ENCODE measurements at places on chromosomes 3 and 15.

GRCh38 chr3:77038930-77039605 lies 831 bp upstream of the ROBO2 start:
- DNase-seq, result no peak

DNA sequence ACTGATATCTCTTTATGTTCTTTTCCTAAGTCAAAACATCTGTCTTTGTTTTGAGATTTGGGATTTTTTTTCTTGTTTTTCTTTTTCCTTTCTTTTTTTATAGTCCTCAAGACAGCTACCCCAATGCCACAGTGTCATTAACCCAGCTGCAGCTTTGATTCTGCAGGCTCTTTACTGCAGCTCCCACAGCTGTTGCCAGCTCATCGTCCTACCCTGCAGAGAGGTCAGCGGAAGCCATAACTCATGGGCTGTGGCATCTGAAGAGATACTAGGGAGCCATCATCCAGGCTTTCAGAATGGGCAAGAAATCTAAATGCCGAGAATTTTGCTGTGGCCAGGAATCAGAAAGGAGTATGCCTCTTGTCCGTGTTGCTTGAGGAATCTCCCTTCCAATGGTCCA lies 44.3 kb upstream of the SLC24A5 start:
- no peak for DNase-seq

- DNase-seq, result no peak
These were observed 3.3 kb upstream of the GRIP2 start for GRCh38 chr3:14543446-14543845.

- no peak for DNase-seq
These were observed 508.9 kb upstream of the TBL1XR1 start for GRCh38 chr3:177705976-177706823.

GRCh38 chr3:179716811-179717210 lies 64.0 kb downstream of the USP13 start:
- no peak for DNase-seq

- DNase-seq, result no peak
These were observed 158.0 kb downstream of the RAB11A start for GRCh38 chr15:66027268-66027805.

DNA sequence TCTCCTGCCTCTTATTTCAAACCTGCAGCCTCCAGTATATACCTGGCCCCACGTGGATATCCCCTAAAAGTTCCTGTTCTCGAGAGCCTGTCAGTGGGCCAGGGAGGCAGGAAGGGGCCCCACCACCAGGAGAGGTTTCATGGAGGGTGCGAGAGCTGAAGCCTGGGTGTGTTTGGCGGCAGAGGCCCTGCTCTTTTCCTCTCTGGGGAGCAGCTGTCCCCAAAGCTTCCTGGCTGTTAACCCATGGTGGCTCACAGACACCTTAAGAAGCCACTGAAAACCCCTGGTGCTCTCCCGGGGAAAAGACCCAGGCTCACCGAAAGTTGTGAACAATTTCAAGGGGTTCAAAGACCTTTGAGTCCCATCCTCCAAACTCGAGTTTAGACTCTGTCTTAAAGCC lies 1.1 kb downstream of the PRRT3 start:
- no peak for DNase-seq

GRCh38 chr3:162492446-162493081 lies 996.0 kb downstream of the OTOL1 start:
- DNase-seq, result no peak

DNA sequence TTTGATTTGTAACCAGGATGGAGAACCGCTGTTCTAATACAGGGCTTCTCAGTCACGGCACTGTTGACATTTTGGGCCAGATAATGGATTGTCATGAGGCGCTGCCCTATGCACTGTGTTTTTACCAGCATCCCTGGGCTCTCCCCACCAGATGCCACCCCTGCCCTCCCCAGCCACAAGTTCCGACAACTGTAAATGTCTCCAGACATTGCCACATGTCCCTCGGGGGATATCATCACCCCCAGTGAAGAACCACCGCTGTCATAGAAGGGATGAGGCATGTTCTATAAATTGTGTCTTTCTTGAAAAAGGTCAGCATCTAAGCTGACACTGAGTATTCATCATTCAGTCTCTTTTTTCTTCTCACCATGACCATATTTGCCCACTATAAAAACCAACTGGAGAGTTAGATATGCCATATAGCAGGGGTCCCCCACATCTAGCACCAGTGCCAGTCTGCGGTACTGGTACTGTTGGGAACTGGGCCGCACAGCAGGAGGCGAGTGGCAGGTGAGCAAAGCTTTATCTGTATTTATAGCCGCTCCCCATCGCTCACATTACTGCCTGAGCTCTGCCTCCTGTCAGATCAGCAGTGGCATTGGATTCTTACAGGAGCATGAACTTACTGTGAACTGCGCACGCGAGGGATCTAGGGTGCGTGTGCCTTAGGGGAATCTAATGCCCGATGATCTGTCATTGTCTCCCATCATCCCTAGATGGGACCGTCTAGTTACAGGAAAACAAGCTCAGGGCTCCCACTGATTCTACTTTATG lies 260.5 kb upstream of the ST8SIA2 start:
- no peak for DNase-seq

DNA sequence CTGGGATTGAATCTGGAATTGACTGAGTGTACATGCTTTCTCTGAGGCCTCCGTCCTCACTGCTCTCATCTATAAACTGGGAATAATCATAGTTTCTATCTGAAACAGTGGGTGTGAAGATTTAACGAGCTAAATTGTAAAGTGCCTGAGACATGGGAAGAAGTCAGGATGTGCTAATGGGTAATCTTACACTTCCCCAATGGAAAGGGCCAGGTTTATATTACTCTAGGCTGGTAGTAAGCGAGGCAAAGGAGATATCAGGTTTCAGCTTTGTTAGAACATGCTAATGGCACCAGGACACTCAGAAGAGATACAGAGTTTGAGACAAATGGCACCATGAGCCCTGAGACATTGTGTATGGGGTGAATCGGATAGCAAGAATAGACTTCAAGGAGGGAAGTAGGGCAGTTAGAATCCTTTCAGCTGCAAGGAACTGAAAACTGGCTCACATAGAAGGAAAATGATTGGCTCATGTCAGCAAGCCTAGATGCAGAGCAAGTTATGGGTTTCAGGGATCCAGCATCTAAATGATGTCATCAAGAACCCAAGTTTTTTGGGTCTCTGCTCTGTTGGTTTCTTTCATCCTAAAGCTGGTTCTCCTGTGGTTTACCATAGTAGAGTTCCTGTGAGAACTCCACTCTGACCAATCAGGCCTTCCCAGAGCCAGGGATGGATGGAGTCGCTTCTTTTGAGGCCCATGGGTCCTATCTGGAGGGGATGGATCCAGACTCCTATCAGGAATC lies 21.8 kb downstream of the FLNB start:
- no peak for DNase-seq

DNA sequence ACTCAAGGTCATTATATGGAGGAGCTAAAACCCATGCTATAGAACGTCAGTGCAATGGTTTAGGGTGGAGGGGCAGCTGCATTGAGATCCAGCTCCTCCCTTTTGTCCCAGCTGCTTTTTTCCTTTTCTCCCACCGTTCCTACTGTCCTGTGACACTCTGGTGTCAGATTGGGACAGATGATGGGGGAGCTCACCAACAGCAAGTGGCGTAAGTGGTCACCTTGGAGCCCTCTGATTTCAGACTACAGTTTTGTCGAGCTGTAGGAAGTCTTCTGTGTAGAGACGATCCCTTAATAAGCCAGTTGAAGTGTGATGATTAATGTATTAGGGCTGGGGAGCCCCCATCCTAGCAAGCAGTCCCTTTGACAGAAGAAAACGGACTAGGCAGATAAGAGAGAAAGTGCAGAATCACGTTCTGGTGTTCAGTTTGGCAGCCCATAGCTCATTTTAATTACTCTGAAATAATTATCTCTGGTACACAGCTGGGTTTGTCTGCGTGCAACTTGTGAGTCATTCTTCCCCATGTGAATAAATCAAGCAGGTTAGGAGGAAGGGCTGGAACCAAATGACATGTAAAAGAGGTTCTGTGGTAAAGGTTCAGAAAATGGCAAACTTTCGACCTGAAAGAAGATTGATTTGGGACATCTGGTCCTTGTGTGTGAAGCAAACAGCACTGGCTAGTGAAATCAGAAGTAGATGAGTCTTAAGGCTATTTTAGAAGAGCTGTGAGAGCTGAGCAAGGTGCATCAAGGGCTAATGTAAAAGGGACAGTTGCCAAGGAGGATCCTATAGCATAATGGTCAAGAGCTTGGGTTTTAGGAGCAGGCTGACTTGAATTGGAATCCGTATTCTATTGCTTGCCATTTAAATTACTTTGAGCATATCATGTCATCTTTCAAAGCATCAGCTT lies 241.4 kb downstream of the EDEM1 start:
- no peak for DNase-seq

DNA sequence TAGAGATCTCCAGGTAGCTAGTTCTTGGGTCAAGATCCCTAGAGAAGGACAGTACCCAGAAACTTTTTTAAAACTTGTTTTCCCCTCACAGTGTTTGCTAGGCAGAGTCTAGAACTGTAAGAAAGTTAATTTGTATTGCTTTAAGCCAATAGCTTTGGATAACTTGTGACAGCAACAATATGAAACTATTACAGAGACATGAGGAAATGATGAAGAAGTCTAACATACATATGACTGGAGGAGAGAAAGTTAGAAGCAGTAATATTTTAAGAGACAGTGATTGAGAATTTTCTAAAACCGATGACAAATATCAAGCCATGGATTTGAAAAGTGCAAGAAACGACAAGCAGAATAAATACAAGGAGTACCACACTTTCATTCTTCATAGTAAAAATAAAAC lies 10.0 kb downstream of the HMG20A start:
- no peak for DNase-seq

DNA sequence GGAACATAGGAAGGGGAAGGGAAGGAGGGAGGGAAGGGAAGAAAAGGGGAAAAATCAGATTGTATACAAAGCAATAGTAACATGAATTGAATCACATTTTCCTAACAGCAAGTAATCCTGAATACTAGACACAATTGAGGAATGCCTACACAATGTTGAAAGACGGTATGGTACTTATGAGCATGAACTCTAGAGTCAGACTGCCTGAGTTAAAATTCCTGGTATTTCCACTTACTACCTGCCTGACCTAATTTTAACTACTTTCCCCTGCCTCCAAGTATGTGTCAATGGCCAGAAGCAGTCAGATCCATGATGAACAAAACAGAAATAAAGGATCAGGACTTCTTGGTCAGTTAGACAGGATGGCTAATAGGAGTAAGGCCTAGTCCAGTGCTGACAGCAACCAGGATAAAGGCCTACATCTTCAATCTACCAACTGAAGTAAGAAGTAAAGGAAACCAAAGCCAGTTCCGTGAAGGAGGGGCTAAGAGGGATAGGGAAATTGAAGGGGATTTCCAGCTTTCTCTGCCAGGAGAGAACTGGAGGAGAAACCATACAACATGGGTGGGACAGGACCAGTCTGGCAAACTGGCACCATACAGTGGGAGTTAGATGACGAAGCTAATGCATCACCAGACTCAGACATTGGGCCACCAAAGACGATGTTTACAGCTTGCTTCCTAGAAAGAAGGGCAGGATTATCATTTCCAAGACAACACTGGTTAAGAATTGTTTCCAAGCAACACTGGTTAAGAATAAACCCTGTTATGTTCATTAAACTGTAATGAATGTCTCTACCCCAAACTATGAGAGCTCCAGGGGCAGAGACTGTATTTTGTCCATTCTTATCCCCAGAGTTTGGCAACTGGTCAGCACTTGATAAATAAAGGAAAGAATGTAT lies 151.6 kb upstream of the UBE2E2 start:
- no peak for DNase-seq

DNA sequence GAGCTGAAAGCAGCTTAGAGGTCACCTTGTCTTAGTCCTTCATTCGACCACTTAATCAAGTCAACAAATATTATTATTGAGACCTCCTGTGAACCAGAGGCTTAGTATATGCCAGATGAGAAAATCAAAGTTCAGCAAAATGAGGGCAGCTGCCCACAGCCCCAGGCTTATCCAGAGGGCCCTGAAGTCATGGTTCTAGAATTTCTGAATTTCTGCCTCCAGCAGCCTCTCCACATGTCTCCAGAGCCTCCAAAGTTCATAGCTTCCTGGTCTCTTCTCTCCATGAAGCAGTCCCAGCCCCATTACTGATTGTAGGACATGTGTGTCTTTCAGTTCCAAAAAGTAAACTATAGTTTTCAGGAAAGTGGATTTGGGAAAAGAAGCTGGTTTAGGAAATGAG lies 96.9 kb upstream of the TSC22D2 start:
- no peak for DNase-seq

DNA sequence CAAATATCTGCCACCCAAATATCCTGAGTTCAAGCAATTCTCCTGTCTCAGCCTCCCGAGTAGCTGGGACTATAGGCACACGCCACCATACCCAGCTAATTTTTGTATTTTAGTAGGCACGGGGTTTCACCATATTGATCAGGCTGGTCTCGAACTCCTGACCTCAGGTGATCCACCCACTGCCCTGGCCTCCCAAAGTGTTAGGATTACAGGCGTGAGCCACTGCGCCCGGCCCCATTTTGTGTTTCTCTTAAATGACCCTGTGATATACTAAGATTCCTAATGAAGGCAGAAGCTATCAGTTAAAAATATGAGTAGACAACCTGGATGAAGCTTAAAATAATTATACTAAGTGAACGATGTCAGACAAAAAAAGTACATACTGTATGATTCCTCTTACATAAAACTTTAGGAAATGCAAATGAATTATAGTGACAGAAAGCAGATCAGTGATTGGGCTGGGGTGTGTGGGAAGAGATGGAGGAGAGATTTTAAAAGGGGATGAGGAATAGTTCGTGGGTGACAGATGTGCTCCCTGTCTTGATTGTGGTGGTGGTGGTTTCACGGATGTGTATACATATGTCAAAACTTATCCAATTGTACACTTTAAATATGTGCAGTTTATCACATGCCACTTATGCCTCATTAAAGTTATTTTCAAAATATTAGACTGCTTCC lies 3.8 kb upstream of the KLHL40 start:
- no peak for DNase-seq

GRCh38 chr15:101455291-101456025 lies 34.0 kb downstream of the PCSK6 start:
- DNase-seq, result no peak

GRCh38 chr3:52962160-52962559 lies 64.8 kb upstream of the STIMATE start:
- no peak for DNase-seq

DNA sequence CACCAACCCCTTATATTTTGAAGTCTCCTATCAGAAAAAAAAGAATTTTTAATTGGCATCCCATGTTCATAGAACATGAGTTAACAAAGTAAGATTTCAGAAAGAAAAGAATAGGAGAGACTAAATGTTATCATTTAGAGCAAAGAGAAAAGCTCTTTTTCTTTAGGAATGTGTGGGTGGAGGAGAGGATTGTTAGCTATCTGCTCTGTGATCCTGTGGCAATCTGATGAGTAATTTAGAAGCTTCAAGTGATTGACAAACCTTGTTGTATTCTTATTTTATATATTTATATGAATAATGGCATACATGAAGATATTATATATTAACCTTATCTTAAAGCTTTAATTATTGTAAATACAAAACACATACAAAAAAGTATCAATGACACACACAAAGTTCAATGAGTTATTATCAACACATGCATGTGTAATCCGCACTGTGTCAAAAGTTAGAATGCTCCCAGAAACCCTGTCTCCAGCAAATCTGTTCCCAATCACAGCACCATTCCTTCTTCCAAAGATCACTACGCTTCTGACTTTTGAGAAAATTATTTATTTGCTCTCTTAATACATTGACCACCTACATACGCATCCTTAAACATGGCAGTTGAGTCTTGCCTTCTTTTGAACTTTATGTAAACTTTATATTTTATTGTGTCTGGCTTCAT lies 907.4 kb downstream of the MCTP2 start:
- DNase-seq, result no peak
